Common myeloid progenitor, CD34-positive (primary cell): ENCODE measurements at places on chromosomes 4 and X.
A peak's percentile ranks its signal among the peaks of the same experiment; 100 is the strongest.

- DNase-seq, result no peak
These were observed 4.6 kb downstream of the HCFC1 start for GRCh38 chrX:153966841-153967535.

GRCh38 chrX:3468031-3468430 is 121.6 kb upstream of the MXRA5 start:
- DNase-seq, result no peak

DNA sequence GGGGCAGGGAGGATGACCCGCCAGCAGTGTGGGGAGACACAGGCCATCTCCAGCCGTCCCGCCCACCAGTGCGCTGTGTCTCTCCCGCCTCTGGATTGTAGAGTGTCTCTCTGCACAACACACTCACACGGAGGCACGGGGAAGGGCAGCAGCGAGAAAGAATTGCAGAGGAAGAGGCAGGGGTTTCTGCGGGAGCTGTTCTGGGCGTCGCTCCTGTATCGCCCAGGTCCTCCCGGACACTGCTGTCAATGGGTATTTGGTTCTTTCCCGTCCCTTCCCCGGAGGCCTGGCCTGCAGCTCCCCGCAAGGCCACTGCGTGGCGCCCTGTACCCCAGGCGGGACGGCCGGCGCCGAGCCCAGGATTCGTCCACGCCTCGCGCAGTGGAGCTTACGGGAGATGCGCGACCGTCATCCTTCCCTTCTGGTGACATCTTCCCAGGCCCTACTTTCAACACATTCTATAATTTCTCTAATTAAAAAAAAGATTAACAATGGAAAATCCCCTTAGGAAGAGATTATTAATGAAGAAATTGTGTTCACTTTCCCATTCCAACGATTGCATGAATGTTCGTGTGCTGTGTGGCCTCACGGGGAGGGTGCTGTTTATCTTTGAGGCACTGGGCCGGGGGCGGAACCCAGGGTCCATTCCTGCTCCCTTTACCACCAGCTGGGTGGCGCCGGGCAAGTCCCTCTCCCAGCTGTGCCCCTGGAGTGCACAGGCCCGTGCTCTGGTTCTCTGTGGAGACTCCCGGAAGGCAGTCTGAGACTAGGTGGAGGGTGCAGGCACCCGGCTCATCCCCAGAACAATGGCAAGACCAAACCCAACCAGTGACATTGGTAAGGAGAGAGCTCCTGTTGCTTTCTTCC is 95.7 kb downstream of the CPZ start:
- DNase-seq, result peak; percentile 27

- no peak for DNase-seq
These were observed 97.9 kb downstream of the CPZ start for GRCh38 chr4:8690216-8691150.

- no peak for DNase-seq
These were observed at the start of gene CCKAR for GRCh38 chr4:26490111-26490959. Gene CCKAR (minus strand): TSS chr4:26490484. CDS start chr4:26490267, 217 bp downstream.
